T-helper 22 cell (primary cell): ENCODE measurements at places on chromosomes 12 and 14.
A peak's percentile ranks its signal among the peaks of the same experiment; 100 is the strongest.

- DNase-seq: no peak
These were observed 448.0 kb upstream of the FBXO33 start for GRCh38 chr14:39880106-39880695.

DNA sequence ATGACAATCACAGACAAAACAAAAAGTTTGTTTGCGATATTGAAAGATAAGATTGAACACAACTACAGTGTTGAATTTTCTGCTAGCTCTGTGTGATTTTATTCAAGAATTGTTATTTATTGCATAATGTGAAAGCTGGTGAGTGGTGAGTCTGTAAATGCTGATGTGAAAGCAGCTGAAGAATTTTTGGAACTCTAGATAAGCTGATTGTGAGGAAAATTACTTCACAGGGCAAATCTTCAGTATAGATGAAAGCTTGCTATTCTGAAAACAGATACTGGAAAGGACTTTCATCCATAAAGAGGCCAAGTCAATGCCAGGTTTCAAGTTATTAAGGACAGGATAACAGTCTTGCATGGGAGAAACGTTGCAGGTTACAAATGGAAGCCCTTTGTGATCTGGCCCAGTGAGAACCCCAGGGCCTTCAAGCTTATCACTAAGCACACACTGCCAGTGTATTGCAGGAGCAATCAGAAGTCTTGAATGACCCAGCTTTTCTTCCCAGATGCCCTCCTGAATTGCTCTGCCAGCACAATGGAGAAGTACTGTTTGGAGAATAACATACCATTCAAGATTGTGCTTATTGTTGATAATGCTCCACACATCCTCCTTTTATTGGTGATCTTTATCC is 153.7 kb downstream of the PCNX1 start:
- DNase-seq: no peak

DNA sequence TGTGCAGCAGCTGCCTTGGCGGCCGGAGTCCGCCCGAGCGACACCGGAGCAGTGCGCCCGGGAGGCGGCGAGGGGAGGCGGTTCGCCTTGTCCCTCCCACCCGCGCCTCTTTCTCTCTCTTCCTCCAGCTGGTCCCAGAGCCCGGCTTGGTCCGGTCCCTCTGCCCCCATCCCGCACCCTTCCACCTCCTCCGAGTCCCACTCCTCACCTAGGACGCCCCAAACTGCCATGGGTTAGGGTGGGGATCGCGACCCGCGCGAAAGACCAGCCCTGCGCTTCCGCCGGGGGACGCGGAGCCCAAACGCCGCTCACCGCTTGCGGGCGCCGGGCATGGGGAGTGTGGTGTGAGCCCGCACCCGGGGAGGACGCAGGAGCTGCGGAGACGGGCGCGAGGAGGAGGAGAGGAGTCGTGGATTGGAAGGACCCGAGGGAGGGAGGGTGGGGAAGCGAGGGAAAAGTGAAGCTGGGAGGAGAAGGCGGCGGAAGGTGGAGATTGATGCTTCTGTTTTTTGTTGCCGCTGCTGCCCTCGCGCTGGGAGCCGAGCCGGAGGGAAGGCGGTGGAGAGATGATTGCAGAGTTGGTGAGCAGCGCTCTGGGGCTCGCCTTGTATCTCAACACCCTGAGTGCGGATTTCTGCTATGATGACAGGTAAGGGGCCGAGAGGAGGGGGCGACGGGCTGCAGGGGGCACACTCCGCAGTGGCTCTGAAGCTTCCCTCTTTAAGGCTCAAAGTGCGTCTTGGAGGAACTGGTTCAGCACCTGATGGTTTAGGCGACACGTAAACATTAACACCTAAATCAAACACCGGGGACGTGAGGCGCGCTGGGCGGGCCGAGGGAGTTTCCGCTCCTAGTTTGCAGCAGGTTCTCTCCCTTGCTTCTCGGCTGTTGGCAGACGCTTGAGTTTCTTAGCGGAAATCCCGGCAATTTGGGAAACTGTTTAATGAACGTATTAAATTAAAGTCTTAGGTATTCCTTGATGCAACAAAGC is 610 bp downstream of the TMTC2 start:
- peak; percentile 45 for DNase-seq

DNA sequence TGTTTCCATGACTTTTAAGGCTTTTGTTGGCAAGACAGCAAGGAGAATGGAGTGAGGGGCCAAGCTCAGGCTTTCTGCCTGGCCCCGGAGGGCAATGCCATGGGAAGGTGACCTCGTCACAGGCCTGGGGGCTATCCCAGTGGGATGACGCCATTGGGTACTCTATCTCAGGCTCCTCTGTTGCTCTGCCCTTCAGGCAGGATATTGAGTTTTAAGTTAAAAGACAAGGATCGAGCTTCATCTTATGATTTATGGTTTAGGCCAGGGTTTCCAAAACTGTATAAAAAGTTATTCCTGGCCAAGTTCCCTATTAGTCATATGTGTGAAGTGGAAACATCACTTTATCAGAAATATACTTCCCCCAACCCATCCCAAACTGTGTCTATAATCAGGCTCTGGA is 127.7 kb downstream of the ZFP36L1 start:
- no peak for DNase-seq

GRCh38 chr14:22466491-22466890 is 122.5 kb downstream of the DAD1 start:
- no peak for DNase-seq

DNA sequence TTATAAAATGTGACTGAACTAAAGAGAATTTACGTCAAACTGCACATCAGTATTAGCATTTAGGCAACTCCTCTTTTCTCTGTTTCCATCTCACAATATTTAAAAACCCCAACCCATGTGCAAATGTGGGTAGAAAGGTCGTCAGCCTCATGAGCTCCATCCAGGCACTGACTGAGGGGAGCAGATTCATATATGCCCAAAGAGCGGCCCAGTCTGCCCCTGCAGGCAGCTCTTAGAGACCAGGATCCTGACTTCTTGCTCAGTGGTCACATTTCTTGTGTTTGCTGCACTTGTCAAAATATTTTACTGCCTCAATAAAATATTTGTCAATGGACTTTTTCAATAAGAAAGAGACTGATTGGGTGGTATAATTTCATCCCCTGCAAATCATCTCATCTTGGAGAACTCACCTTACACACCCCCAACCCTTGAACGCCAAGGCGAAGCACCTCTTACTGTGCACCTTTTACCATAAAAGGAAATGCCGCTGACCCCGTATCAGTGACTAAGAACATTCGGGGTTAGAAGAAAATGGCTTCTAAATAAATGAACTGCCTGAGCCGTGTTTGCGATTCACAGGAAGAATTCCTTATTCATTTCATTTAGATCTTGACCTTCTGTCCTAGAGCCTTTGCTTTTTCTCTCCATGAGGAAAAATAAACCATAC is 418.8 kb downstream of the BCL11B start:
- DNase-seq: no peak

GRCh38 chr12:47785887-47786661 is 13.0 kb downstream of the SLC48A1 start:
- no peak for DNase-seq

GRCh38 chr14:49865431-49865859 is 12.9 kb upstream of the NEMF start:
- peak; percentile 47 for DNase-seq

GRCh38 chr12:80190001-80190400 is 90.7 kb downstream of the OTOGL start:
- no peak for DNase-seq

- no peak for DNase-seq
These were observed 289.9 kb upstream of the CAND1 start for GRCh38 chr12:66979251-66979650.

GRCh38 chr14:20614038-20614840 is 23.1 kb upstream of the RNASE12 start:
- DNase-seq: no peak

DNA sequence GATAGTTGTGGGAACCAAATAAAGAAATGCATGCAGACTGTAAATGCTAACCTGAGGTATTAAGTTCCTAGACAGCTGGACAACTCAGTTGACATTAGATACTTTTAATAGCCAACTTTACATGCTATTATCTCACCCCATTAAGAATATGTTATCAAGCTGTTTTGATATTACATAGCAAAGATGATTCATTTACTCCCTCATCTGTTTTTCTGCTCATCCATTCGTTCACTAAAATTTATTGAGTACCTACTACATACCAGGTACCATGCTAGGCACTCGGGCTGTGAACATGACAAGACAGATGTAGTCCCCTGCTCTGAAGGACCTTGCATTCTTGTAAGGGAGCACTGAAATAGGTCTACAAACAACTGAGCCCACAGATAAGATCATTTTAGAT is 192.4 kb downstream of the DACT1 start:
- DNase-seq: no peak

GRCh38 chr12:55663391-55663790 is 26.7 kb downstream of the OR10P1 start:
- DNase-seq: no peak

DNA sequence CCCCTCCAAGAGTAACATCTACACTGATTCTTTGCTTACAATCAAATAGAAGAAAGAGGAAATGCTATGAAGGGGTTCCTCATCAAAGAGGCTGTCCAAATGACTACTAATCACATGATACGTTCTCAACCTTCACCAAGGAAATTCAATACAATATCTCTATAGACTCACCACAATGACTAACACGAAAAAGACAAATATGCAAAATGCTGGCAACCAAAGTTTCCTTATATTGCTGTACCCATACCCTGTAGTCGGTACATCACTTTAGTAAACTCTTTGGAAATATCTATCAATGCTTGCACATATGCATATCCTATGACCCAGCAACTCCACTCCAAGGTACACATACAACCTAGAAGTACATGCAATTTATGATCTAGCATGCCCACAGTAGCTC is 1296.6 kb downstream of the AACS start:
- DNase-seq: no peak

DNA sequence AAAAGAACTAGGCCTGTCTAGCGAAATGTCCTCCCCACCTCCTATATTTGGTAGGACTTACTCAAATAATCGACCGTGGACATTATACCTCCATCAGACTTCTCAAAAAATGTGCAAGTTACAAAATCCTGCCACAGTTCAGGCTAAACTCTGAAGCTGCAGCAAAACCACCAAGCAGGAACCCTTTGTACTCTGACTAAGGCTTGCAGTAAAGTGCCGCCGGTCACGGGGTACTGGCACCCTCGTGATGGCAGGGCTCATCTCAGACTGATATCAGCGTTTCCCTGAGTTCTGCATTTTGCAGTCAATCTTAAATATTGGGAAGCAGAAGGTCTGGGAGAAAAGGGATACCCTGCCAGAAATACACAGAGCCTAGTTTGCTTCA is 17.1 kb downstream of the SLC11A2 start:
- peak; percentile 32 for DNase-seq

GRCh38 chr12:102425109-102426039 is 55.0 kb downstream of the IGF1 start:
- DNase-seq: no peak

DNA sequence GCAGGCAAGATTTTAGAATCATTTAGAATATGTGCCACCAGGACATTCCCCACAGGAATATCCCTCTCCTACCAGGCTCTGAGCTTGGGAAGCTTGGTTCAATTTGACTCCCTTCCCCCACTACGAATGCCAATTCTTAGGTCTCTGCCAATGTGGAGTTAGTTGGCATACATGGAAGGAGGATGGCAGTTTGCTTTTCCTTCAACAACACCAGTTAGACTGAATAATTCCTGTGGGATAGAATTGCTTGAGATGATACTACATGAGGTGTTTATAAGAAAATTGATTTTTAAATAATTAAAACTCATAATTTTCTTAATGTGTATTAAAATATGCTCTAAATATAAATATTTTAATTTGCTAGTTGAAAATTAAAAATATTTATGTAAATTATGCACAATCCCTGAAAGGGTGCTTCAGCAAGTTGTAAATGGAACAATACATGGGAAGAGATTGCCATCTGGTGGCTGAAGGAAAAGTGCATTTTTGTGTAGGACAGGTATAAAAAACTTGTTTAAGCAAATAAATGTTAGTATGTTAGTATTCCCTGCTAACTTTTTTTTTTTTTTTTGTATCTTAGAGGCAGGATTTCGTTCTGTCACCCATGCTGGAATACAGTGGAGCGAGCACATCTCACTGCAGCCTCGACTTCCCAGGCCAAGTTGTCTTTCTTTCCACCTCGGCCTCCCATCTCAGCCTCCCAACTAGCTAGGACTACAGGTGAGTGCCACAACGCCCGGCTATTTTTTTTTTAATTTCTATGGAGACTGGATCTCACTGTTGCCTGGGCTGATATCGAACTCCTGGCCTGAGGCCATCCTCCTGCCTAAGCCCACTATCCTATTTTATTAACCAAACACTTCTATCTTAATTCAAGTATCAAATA is 25.8 kb upstream of the STRAP start:
- no peak for DNase-seq

DNA sequence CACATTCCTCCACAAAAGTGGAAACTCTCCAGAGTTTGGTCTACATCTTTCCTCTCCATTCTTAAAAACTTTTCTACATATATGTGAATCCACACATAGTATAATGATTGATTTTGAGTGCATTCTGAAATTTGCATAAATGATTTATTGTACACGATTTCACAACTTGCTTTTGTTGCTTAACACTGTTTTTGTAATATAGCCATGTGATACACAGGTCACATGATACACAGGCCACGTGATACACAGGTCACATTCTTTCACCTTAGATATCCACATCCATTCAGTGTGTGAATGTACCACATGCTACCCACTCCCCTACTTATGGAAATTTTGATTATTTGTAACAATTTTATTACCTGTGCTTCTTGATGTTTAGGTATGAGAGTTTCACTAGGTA is 319.1 kb downstream of the ZFP36L1 start:
- DNase-seq: no peak

- DNase-seq: no peak
These were observed 49.2 kb downstream of the SH2B3 start for GRCh38 chr12:111454716-111455447.

GRCh38 chr12:123713398-123713797 is 1.2 kb downstream of the ATP6V0A2 start:
- no peak for DNase-seq

GRCh38 chr14:98198385-98198784 is 1073.6 kb downstream of the BCL11B start:
- DNase-seq: peak; percentile 25

- DNase-seq: no peak
These were observed 87.4 kb downstream of the B4GALNT3 start for GRCh38 chr12:546920-547845.

DNA sequence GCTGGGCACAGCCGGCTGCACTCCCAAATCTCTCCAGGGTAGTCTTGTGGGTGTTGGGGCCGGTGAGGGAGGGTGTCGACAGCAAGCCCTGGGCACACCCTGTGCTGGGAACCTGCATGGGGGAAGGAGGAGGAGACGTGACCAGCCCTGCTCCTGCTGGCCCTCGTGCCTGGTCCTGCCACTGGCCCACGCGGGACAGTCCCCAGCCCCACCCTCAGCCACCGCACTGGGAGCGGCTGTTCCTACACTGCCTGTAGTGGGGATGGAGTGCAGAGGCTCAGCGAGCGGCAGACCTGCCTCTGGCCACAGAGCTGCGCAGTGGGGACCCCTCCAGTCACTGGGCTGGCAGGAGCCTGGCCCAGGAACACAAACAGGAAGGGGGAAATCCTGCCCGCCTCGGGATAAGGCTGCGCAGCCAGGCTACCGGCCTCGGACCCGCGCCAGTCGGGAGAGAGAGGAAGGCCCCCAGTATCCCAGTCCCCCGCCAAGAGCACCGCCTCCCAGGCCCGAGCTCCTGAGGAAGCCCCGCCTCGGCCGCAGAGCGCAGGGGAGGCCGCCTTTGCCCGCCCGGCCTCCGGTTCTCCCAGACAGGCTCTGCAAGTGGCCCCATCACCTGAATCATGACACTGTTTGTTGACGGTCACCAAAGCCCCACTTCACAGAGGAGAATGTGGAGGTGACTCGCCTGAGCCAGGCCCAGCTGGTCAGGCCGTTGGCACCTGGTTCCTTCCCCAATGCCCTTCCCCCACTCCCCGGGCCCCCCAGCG is 10.6 kb downstream of the AHNAK2 start:
- DNase-seq: no peak
